ENCODE measurements at places on chromosomes 13 and 19.

DNA sequence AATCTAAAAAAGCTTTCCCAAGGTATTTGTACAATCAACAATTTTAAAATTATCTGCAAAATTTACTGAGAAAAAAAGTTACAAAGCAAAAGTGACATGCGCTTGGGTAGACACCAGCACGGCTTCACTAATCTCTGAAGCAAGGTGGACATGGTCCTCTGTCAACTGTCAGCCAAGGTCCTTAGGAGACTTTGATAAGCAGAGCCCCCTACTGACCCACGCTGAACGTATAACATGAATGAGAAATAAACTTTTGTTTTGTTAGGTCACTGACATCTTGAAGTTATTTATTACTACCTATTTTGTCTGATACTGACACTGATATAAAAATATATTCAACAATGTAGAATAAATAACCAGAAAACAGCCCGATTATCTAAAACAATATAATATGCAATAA, 100.7 kb upstream of the OBI1 start:
- DNase-seq = no peak

DNA sequence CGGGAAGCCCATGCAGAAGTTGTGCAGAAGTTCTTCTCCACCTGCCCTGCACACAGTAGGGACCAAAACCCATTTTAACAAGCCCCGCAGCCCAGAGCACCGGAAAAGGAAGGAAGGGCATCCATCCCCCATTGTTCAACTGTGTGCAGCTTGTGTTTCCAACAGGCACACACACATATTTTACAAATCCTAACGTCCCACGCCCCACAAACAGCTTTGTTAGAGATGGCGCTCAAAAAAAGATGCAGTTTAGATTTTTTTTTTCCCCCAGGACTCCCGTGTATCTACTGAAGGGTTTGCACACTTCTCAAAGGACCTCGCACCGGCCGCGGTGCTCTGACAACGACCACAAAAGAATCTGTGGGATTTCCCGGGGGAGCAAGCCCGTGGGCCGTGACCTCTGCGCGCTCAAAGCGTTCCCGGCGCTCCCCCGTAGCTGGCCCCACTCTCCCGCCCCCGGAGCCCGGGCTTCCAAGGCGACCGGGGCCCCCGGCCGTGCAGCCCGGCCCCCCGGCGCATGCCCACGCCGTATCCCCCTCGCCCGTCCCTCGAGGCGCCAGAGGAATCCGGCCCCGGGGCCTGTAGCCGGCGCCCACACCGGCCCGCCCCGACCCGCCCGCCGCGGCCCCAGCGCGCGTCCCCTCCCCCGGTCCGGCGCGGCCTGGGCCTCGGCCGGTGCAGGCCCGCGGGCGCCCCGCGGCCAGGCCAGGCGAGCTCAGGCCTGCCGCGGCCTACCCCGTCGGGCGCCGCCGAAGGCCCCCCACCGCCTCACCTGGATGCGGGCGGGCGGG, 523 bp downstream of the ELAVL1 start:
- DNase-seq = peak; percentile 20

GRCh38 chr19:58579473-58580142, 6.5 kb upstream of the MZF1 start:
- no peak for DNase-seq

GRCh38 chr19:35717665-35718344, at the start of gene KMT2B:
Gene KMT2B (plus strand): TSS chr19:35718003. CDS start chr19:35718019, 16 bp downstream.
- DNase-seq = no peak

DNA sequence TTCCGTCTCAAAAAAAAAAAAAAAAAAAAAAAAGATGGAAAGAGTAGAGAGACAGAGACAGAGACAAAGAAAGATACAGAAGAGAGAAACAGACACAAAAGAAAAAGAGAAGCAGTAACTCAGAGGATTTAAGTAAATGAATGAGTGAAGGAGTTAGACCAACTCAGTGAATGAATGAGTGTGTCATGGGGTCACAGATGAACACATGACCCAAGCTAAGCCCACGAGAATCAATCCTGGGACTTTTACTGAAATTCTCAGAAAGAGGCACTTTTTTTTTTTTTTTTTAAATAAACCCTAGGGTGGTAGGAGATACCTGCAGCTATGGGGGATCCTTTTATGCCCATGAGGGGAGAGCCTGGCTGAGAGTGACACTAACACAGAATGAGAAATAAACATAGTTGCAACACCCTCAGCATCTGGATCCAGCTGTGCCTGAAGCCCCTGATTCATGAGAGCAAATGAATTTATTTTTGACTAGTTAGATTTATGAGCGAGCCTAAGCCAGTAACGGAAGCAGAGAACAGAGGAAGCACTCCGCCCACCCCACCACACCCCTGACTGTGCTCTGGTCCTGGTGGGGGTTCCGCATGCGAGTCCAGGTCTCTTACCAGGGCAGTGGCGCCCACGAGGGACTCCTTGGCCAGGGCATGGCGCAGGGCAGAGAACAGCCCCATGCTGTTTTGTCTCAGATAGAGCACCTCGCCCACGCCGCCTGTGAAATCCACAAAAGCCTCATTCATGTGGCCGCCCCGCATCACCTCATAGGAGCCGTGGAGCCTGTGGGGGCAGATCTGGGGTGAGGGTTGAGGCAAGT, 4.6 kb downstream of the CAPN12 start:
- DNase-seq = peak; percentile 1

DNA sequence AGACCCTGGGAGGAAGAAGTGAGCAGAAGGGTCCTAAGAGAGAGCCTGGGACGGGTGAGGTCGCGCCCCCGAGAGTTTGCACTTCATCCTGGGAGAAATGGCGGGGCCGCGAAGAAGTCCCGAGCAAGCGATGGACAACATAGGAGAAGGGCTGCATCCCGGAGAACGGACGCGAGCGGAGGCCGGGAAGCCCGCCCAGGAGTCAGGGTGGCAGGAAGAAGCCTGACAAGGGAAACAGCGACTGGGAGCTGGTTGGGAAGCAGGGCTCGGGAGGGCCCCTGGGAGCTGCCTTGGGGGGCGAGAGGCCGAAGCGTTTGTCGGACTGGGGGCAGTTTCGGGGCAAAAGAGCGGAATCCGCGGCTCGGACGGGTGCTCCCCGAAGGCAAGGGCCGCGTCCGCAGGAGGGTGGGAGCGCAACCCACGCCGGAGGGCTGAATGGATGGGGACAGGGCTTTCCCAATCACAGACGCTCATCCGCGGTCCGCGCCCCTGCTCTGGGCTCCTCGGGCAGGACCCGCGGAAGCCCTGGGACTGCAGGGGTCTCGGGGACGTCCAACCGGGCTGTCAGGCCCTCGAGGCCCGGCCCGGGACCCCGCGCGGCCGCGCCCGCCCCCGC, 469 bp downstream of the ABHD17A start:
- no peak for DNase-seq

GRCh38 chr19:12055784-12056183, 3.0 kb upstream of the ZNF878 start:
- no peak for DNase-seq

GRCh38 chr13:97142452-97142851, 79.7 kb upstream of the MBNL2 start:
- no peak for DNase-seq

DNA sequence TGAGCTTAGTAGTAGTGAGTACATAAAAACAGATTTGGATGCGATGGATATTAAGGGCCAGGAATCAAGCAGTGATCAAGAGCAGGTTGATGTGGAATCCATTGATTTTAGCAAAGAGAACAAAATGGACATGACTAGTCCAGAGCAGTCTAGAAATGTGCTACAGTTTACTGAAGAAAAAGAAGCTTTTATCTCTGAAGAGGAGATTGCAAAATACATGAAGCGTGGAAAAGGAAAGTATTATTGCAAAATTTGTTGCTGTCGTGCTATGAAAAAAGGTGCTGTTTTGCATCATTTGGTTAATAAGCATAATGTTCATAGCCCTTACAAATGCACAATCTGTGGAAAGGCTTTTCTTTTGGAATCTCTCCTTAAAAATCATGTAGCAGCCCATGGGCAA, 11.4 kb downstream of the CHAMP1 start:
- peak; percentile 63 for DNase-seq

DNA sequence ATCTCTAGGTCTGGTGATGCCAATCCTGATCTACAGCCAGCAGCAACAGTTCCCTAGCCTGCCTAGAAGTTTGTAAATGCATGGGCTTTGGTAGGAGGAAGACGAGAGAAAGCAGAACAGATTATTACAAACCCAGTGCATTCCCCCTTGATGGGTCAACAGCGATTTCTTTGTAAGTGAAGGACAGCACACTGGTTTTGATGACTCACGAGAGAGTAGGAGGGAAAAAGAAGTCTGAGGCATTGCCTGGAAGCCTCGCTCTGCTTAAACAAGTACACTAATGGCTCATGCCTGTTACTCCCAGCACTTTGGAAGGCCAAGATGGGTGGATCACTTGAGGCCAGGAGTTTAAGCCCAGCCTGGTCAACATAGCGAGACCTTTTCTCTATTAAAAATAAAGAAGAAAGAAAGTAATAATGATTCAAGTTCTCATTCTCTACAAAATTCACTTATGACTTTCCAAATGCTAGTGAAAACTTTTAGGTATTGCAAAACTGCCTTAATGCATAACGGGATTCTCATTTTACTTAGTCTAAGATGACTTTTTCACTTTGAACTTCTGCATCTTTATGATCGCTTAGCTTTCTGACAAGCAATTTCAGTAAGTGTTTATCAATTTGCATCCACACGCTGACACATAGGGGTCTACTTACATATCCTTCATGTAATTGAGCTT, 47.7 kb upstream of the USPL1 start:
- peak; percentile 98 for DNase-seq

DNA sequence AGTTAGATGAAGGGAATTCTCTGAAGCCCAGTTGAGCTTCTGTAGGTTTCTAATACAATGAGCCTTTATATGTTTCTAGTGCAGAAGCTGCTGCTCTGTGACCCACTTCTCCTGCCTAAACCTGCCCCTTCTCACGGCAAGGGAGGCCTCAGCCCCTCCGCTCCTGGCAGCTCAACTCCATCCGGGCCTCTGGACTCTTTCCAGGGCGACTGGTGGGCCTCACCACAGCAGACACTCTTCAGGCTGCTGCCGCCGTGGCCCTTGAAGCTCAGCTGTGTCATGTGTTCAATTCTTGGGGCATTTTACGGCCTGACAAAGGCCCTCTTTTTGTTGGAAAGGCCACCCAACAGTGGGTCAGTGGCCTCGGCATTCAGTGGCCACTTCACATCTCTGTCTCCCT, 10.0 kb upstream of the C19orf33 start:
- DNase-seq = no peak

GRCh38 chr19:53824134-53824611, at the start of gene NLRP12:
Gene NLRP12 (minus strand): TSS chr19:53824314. CDS start chr19:53824174, 140 bp downstream.
- peak; percentile 98 for DNase-seq

- DNase-seq = no peak
Measured at GRCh38 chr13:62593804-62594203, 1178.2 kb upstream of the PCDH20 start.

DNA sequence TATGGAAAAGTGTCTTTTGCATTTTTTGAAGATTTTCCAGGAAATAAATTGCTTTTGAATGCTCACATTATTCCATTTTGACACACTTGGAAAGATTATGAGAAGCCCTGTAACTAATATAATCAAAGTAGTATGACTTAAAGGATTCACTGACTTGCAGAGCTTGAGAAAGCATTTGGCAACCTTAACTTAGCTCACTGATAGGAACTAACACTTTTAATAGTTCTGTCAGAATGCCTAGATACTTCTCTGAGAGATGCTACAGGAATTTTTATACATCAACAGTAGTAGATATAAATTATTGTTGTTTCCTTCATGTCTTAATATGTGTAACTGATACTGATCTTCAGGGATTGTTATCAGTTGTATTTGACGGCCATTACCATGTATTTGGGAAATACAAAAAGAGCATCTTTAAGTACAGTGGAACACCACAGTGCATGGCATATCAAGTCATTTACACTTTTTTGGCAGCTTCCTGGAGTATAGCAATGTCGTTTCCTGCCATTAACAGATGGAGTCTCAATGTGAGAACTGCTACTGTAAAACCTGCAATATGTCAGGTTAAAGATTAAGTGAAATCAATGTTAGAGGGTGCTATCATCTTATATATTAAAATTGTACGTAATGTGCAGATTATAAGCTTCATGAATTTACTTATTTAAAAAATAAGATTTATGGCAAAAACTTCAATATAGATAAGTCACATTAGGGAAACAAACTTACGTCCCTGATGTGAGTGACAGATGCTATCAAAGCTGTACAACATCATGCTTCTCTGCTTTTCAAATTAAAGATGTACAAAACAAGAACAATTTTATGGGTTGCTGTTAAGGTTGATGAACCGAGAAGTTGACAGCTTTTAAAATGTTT, 1159.8 kb upstream of the MIR17HG start:
- DNase-seq = no peak

DNA sequence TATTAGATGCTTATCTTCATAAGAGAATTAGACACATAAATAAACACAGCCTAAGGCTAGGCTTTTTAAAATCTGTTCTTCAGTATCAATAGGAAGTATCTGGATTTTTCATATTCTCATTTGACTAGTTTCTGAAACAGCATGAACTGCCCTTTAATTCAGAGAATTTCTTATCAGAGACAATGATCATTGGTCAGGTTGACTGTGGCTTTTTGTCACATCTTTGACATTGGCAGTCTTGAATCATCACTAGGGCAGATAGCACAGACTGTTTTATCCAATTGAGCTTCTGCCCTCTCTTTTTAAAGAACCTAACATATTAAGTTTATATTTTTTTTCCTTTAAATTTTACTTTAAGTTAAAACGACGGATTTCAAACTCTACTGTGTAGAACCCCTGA, 59.6 kb downstream of the DPY19L3 start:
- DNase-seq = no peak

DNA sequence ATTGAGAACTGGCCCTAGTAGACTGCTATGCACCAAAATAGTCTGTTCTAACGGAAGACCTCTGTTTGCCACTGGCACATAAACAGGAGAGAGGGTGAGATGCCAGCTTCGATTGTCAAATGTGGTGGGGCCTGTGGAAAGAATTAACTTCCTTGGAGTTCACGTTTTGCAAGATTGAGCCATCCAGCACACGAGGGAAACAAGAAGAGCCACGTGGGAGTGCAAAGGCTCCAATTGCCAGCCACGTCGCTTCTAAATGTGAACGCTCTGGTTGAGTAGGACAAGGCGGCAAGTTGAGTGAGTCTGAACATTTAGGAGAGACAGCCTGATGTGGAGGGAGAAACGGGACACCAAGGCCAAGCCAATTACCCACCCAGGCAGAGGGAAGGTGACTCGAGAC, 409.1 kb downstream of the FGF9 start:
- DNase-seq = no peak

- peak; percentile 61 for DNase-seq
Measured at GRCh38 chr19:679418-680286, 3.5 kb downstream of the FSTL3 start.

DNA sequence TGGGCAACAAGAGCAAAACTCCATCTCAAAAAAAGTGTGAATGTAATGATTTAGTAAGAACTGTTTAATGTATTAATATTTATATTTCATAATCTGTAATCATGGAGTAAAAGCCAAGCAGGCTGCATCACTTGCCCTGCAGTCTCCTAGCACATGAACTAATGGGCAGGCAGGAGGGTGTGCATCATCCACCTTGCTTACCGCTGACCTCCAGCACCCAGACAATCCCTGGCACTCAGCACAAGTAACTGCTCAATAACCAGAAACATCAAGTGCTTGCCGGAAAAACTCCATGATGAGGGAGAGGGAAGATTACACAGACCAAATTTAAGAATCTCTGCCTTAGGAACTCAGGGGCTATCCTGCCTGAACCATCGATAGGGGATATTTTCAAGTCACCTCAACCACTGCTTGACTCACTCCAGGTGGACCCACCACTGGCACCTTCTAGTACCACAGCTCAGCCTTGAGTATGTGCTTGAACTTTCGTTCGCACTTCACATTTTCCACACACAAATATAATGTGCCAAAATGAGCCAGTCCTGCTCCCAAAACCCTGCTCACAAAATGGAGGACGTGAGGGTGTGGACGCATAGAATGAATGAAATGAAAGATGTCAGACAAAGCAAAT, 18.6 kb downstream of the BRD4 start:
- no peak for DNase-seq

- DNase-seq = no peak
Measured at GRCh38 chr19:17441241-17442021, 7.0 kb downstream of the TMEM221 start.
